Uterine smooth muscle cell (primary cell): ENCODE measurements at places on chromosomes 4 and X. TPM values are rescaled to one million over a fixed set of nuclear protein-coding genes. Genes with fewer than 3 reads are reported as not detected.

Gene MSL3
- 19.7 and 22.2 TPM in 2 replicates for total RNA-seq

Gene ATP1B4
- not detected in 2 replicates for total RNA-seq

Gene VBP1
- total RNA-seq, result 70.5 and 111 TPM in 2 replicates

Gene FRMPD4
- 0.33 and 0.62 TPM in 2 replicates for total RNA-seq

Gene RNF150
- total RNA-seq, result 1.3 and 2.2 TPM in 2 replicates

Gene CHRDL1
- 0.25 and 1.2 TPM in 2 replicates for total RNA-seq

Gene AKAP4
- not detected in 2 replicates for total RNA-seq

Gene CLNK
- total RNA-seq, result not detected in 2 replicates

Gene TEX13B
- total RNA-seq, result 0.12 TPM in 1 of 2 replicates, not detected in the other

Gene CNGA2
- total RNA-seq, result not detected in 2 replicates

Gene HS3ST1
- under 0.01 TPM in 1 of 2 replicates, not detected in the other for total RNA-seq

Gene MAPK10
- total RNA-seq, result 21.1 and 23.4 TPM in 2 replicates

Gene MAOB
- 0.37 and 0.66 TPM in 2 replicates for total RNA-seq
